ENCODE measurements at places on chromosomes 1 and 21.

- no peak for DNase-seq
Measured at GRCh38 chr1:224730965-224731364, 114.8 kb downstream of the CNIH3 start.

GRCh38 chr21:15627011-15627410, 102.8 kb upstream of the USP25 start:
- DNase-seq = no peak

DNA sequence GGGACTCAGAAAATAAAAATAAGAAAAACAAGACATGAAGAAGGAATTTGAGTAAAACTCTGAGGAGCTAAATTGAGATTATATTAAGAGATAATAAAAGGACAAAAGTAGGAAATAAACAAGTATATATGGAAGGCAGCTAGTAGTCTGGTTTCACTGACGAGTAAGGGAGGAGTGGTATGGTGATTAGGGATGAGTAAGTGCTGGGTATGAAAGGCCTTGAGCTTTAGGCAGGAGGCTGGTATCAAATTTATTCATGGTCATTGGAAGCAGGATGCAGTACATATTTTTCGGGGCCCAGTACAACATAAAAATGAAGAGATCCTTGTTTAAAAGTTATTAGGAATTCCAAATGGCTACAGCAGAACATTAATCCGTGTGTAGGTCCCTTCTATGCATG, 789.7 kb upstream of the PRMT6 start:
- DNase-seq = no peak

DNA sequence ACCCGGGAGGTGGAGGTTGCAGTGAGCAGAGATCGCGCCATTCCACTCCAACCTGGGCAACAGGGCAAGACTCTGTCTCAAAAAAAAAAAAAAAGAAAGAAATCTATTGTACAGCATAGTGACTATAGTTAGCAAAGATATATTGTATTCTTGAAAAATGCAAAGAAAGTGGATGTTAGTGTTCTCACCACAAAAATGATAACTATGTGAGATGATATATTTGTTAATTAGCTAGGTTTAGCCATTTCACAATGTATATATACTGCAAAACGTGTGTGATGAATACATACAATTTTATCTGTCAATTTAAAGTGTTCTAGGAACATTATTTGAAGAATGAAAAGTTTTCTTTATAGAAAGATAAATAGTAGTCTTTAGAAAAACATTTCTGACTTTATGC, 179.9 kb downstream of the AK5 start:
- no peak for DNase-seq

DNA sequence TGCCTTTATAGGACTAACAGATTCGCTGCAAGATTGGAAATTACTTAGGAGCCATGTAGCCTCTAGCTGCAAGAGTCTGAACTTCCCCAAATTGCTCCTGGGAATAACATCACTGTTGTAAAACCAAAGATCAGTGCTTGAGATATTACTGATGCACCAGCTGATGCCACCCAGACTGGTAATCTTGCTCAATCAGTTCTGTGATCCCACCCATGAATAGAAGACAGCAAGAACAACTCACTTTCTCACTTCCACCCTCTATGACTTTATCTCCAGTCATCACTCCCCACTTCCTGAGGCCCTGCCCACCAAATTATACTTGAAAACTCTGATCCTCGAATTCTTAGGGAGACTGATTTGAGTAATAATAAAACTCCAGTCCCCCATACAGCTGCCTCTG, 1011.1 kb downstream of the PLA2G4A start:
- DNase-seq = no peak
